Activated naive CD4-positive, alpha-beta T cell treated with anti-CD3 and anti-CD28 coated beads, Interleukin-2, amount 50 U/mL, for 16 hours (primary cell): ENCODE measurements at places on chromosomes 5 and 9.

- DNase-seq: no peak
Measured at GRCh38 chr9:18437315-18438201, 36.4 kb upstream of the ADAMTSL1 start.

DNA sequence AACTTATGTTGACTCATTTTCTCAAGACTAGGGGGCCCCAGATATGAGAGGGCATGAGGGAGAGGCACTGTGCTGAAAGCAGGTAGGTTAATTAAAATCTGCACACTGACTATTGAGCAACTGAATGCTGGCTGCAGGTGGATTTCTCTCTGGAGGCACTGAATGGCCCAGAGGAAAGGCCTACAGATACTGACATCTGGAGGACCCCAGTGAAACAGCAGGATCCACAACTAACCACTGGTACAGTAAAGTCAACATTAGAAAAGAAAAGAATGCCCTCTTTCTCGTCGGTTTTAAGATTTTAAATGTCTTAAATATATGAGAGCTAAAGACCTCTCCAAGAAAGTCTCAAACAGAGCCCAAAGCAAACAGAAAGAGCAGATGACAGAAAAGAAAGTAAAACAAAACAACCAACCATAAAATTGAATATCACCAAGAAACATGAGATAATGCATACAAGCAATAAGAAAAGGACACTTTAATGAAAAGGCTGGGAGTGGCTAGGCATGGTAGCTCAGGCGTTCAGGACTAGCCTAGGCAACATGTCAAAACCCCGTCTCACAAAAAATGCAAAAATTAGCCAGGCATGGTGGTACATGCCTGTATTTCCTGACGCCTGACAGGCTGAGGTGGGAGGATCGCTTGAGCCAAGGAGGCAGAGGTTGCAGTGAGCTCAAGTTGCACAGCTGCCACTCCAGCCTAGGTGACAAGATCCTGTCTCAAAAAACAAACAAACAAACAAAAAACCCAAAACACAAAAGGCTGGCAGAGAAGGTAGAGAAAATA lies 43.3 kb downstream of the PUM3 start:
- no peak for DNase-seq

GRCh38 chr5:135450952-135451351 lies 1.2 kb downstream of the TIFAB start:
- DNase-seq: no peak

DNA sequence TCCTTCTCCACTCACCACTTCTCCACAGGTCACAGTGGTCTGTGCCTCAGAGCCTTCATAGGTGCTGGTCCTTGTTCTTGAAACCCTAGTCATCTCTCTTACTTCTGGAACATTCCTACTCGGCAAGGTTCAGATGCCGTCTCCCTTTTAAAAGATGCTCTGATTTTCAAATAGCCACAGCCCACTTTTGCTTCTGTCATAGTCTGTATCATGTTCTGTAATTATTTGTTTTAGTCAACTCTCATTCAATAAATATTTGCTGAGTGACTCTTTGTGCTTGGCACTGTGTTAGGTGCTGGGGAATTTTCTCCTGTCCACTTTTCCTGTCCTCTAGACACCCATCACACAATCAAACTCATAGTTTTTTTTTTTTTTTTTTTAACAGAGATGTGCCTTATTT lies 181.3 kb upstream of the IL12B start:
- DNase-seq: no peak

DNA sequence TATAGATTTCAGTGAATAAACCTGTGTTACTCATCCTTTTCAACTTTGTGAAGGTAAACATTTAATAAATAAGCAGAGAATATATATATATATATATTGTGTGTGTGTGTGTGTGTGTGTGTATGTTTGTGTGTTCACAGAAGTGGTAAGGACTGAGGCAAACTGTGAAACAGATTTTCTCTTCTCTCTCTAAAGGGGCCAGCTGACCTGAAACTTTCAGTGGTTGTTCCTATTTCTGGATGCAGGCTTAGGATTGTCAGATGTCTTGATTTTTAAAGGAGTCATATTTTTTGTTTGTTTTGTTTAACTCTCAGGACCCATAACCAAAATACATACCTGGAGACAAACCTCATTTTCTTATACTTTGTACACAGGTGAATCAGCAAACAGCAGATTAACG lies 714.9 kb upstream of the MEF2C start:
- DNase-seq: no peak
